H7 (cell line): ENCODE measurements at places on chromosomes 12 and 14. TPM values are rescaled to one million over a fixed set of nuclear protein-coding genes. Genes with fewer than 3 reads are reported as not detected.

Gene PIK3C2G
- total RNA-seq = not detected in 2 replicates

Gene KRT85
- not detected in 2 replicates for total RNA-seq

DNA sequence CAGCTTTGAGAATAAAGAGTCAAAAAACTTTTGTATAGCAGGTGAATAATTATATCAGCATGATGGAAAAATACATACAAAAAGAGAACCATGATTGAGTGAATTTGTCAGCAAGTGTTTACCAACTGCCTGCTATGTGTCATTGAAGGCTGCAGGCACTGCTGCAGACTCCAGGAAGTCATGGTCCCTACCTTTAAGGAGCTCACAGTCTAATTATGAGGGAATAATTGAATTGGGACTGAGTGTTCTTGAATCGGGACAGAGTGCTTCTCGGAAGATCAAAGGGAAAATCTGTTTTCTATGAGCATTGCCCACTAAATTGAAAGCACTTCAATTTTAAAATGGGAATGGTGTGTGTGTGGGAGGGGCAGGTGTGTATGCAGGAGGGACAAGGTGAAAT, 9.5 kb downstream of the OR10AD1 start:
- DNase-seq = no peak

GRCh38 chr14:73266317-73266716, 29.0 kb downstream of the PAPLN start:
- DNase-seq = peak; percentile 26

GRCh38 chr12:42957136-42957535, 367.6 kb upstream of the PRICKLE1 start:
- no peak for DNase-seq

- DNase-seq = peak; percentile 62
Observed at GRCh38 chr12:4579305-4580102, 17.5 kb downstream of the DYRK4 start.

DNA sequence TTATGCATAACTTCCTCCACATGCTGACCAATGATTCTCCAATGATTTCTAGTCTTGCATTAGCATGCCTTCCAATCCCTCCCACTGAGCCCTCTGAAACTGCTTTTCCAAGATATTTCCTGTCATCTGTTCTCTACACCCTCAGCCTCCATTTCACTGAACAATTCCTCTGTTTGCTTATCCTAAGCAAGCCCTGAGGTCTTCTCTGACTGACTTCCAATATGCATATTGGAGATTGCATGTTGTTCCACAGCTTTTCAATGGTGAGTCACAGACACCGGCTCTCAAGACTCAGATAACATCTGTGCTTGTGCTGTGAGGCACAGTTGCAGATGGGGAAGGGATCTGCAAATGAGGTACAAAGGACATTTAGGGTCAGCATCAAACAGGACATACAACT, 141.0 kb downstream of the SLC16A7 start:
- no peak for DNase-seq

DNA sequence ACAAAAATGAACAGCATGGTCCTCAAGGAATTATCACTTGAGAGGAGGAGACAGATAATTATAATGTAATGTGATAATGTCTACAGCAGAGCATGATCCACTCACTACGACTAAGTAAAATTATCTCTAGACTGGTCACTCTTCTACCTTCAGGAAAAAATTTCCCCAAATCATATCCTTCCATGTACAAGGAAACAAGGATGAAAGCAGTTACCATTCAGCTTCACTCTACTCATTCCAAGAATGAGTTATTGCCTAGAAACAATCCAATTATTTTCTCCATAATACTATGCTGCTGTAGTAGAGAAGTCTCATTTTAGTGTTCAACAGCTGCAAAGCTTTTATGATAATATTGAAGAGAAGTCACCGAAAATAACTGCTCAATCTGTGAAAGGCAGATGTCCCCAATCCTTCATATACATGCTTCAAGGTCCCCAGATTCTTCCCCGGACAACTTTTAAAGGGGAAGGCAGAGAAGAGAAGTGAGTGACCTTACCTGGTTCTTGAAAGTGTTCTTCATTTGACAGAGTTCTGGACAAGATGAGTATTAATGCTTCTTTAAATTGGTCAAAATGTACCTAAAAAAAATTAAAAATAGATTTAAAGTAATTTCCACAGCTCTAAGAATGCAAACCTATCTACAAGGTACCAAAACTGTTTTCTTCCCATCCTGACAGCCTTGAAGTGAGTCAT, 24.6 kb downstream of the NIN start:
- no peak for DNase-seq

GRCh38 chr14:65476273-65476941, 63.9 kb downstream of the FUT8 start:
- no peak for DNase-seq
